ENCODE measurements at places on chromosomes 12 and 14.

- DNase-seq = no peak
These were observed 204.3 kb downstream of the PELI2 start for GRCh38 chr14:56322531-56322930.

DNA sequence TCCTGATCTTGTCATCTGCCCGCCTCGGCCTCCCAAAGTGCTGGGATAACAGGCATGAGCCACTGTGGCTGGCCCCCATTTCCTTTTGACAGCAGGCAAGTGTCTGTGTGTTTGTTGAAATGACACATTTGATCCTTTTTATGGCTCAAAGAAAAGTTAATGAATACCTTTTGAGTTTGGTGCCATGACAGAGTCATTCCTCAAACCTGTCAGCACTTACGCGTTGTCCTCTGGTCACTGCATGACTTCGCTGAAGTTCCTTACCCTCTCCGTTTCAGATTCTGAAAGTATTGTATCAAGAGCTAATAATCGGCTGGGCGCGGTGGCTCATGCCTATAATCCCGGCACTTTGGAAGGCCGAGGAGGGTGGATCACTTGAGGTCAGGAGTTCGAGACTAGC, 32.4 kb downstream of the NEMF start:
- DNase-seq = no peak

DNA sequence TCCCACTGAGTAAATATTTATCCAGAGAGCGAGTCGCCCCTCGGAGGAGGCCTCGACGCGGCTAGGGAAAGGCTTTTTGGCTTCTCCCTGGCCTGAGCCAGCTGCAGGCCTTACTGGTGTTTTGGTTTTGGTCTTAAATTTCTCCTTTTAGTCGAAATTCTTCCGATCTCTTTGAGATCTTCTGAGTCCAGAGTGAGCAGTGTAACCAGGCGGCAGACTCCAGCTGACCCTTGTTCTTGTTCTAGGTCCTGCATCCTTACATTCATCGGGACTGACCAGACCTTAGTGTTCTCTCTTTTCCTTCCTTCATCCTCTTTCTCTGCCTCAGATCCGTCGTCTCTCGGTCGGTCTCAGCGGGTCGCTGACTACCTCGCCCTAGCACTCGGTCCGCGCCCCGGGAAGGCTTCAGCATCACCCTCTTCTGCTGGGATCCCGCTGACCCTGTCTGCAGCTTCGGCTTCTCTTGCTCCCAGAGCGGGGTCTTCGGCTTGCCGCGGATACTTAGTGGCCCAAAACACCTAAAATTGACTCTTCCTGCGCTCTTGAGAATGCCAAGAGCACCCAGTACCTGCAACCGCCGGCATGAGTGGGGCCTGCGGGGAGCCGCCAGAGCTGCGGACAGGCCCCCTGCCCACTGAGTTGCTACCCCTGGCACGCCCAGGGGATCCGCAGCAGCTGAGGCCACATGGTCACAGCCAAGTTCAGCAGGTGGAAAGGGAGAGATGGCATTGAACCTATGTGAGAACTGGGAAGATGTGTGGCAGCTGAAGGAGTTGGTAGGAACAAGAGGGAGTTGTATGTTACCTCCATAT, 2.4 kb upstream of the PAX9 start:
- no peak for DNase-seq

GRCh38 chr12:132286912-132287311, 42.5 kb downstream of the GALNT9 start:
- no peak for DNase-seq

Data from CD4-positive, alpha-beta T cell treated with Interleukin-12 subunit alpha and Interleukin-12 subunit beta, for 1 hour (primary cell).